ENCODE measurements at places on chromosomes 1 and 21.

DNA sequence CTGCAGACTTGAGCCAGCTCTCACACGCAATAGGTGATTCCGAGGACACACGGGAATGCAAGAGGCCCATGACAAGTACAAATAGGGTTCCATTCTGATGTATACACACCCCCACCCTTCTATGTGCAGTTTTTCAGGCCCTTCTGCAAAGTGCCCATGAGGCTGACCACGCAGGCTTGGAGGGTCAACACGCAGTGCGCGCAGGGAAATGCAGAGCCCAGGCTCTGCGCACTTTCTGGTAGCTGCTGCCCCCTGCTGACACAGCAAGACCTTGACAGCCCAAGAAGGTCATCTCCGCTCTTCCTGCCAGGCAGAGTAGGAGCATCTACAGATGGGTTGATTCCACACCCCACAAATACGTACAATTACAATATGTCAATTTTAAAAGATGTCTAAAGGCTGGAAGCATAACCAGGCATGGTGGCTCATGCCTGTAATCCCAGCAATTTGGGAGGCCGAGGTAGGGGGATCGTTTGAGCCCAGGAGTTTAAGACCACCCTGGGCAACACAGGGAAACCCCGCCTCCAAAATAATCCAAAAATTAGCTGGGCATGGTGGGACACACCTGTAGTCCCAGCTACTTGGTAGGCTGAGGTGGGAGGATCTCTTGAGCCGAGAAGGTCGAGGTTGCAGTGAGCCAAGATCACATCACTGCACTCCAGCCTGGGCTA is 18.5 kb downstream of the SH3BP5L start:
- peak; percentile 34 for DNase-seq

GRCh38 chr1:90919900-90920299 is 101.9 kb downstream of the ZNF644 start:
- peak; percentile 44 for DNase-seq

- DNase-seq = no peak
These were observed 5.5 kb upstream of the FOXO6 start for GRCh38 chr1:41355761-41356160.

DNA sequence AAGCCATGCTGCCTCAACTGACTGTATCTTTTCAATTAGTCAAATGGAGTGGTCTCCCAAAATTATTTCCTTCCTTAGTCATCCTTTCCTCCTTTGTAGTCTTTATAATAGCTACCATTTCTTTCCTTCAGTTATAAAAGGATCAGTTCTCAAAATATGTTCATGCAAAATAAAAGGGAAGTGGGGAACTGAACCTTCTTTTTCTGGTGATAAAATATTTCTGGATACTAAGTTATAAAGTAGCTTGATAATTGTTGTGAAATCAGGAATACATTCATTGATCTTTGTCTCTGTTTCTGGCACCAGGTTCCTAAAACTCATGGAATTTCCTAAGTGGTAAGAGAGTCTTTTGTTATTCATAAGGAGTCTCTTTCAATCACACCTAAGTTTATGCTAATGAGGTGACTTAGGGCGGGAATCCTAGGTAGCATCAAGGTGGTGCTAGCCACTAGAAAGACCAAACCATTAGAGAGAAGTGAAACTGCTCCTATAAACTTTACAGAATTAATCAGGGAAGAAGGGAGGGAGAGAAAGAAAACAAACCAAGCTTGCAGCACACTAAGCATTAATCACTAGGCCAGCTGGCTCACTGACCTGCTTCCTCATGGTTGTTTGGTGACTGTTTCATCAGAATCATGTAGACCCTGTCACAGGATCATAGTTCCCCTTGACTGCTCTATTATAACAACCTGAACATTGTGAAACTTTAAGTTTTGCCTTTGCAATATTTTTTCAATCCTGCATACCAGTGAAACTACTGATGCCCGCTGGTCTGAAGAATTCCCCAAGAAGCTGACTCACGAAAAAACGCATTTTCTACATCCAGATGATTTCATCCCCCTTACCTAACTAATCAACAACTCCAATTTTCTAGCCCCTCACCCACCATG is 161.6 kb upstream of the PTBP2 start:
- peak; percentile 99 for DNase-seq

DNA sequence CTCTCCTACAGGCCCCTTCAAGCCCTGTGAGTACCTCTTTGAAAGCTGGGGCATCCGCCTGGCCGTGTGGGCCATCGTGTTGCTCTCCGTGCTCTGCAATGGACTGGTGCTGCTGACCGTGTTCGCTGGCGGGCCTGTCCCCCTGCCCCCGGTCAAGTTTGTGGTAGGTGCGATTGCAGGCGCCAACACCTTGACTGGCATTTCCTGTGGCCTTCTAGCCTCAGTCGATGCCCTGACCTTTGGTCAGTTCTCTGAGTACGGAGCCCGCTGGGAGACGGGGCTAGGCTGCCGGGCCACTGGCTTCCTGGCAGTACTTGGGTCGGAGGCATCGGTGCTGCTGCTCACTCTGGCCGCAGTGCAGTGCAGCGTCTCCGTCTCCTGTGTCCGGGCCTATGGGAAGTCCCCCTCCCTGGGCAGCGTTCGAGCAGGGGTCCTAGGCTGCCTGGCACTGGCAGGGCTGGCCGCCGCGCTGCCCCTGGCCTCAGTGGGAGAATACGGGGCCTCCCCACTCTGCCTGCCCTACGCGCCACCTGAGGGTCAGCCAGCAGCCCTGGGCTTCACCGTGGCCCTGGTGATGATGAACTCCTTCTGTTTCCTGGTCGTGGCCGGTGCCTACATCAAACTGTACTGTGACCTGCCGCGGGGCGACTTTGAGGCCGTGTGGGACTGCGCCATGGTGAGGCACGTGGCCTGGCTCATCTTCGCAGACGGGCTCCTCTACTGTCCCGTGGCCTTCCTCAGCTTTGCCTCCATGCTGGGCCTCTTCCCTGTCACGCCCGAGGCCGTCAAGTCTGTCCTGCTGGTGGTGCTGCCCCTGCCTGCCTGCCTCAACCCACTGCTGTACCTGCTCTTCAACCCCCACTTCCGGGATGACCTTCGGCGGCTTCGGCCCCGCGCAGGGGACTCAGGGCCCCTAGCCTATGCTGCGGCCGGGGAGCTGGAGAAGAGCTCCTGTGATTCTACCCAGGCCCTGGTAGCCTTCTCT is 23.5 kb downstream of the UBE2T start:
- DNase-seq = no peak

DNA sequence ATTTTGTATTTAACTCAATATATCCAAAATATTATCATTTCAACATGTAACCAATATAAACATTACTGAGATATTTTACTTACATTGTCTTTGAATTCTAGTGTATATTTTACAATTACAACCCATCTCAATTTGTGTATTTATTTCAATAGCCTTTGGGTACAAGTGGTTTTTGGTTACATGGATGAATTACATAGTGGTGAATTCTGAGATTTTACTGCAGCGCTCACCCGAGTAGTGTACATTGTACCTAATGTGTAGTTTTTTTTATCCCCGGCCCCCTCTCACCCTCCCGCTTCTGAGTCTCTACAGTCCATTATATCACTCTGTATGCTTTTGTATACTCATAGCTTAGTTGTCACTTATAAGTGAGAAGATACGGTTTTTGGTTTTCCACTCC is 117.0 kb upstream of the GALNT2 start:
- no peak for DNase-seq

DNA sequence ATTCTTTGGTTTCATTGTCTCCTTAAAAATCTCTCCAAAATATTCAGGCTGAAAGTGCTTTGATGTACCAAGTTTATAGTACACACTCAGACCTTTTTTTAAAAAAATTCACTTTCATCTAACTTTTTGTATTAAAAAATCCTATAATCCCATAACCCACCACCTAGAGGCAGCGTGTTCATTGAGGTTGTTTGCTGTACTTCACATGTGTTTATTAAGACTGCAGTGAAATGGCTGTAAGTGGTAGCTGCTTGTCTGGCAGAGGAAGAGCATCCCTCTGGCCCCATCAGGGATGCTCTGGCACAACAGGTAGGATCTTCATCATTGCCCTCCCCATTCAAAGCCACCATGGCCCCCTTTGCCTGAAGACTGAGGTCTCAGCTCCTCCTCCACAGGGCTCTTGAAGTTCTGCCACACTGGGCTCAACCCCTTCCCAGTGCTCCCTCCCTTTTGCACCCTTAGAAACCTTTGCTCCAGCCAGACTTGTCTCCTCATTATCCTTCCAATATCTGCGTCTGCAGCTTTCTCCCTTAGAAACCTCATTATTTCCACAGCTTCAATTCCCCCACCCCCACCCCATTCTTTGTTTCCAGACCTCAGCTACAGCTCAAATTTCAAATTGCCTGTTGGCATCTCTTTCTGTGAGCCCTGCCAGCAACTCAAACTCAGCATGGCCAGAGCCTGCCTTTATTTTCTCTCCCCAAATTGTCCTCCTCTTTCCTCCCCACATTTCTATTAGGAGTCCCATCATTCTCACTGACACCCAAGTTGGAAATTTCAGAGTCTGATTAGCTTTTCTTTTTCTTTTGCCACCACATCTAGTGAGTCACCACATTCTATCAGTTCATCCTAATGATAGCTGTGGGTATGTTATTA is 369.6 kb upstream of the USP24 start:
- peak; percentile 45 for DNase-seq

- DNase-seq = no peak
These were observed 8.0 kb downstream of the MAN1C1 start for GRCh38 chr1:25624604-25625003.

- peak; percentile 77 for DNase-seq
These were observed 97.4 kb upstream of the ADGRL2 start for GRCh38 chr1:81703391-81703755.

- DNase-seq = no peak
These were observed 18.1 kb downstream of the PLOD1 start for GRCh38 chr1:11952455-11953109.

DNA sequence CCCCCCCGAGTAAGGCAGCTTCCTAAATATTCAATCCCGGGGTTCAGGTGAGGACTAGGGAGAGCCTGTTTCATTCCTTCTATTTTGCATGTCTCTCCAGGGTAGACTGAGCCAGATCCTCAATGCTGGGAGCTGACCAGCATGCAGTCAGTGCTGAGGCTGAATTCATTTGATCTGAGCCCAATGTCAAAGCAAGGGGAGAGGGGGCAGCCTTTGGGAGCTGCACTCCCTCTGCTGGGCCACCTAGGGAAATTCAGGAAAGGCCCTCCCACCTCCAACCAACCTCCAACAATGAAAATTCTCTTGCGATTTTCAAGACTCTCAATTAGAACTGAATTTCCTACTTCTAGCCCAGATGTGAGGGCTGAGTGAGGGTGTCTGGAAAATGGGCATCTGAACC is 371.2 kb downstream of the NPHP4 start:
- no peak for DNase-seq

DNA sequence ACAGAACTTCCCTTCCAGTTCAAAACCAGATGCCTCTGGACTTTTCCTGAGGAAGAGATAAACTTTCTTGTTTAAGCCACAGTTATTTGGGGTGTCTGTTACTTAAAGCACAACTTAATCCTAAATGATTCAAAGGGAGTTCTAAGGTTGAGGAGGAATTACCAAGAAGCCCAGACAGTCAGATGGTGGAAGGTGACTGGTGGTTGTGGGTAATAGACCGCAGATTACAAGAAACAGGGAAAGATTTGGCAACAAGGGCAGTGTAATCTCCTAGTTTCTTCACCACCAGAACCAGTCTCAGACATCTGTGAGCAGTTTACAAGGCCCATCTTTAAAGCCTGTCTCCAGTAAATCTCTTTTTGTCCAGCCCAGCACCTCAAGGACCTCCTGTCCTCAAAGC is 130.1 kb upstream of the CTTNBP2NL start:
- DNase-seq = no peak
